Kidney tubule cell (primary cell): ENCODE measurements at places on chromosomes 11 and 22.
A peak's percentile ranks its signal among the peaks of the same experiment; 100 is the strongest.

DNA sequence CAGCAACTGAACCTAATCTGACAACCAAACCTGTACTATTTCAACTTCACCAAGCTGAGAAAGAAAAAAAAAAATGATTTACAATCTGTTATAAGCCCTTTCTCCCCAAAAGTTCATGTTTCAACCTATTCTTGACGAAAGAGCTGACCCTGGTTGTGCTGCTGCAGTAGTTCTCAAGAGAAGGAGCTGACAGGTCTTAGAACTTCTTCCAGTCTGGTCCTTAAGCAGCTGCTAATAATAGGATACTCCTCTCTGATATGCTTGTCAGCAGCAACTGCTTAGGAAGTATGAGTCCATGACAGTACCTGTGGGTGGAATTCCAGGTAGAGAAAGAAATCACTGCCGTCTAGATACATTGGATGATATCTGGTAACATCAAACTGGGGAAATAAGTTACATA, 735.1 kb upstream of the CCDC90B start:
- no peak for DNase-seq

DNA sequence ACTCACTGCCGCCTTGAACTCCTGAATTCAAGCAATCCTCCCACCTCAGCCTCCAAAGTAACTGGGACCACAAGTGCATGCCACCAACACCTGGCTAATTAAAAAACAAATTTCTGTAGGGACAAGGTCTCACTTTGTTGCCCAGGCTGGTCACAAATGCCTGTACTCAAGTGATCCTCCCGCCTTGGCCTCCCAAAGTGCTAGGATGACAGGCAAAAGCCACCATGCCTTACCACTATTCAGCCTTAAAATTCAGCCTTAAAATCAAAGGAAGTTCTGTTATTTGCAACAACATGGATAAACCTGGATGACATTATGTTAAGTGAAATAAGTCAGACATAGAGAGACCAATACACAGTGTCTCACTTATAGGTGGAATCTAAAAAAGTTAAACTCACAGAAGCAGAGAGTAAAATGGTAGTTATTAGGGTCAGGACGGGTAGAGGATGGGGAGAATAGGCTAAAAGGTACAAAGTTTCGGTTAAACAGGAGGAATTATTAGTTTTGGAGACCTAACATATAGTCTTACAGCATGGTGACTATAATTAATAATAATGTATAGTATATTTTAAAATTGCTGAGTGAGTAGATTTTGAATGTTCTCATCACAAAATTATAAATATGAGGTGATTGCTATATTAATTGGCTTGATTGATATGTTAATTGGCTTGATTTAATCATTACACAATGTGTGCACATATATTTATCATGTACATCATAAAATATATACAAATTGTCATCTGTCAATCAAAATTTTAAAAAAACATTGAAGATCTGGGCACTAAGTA, 6.2 kb upstream of the ZNF280A start:
- no peak for DNase-seq

- DNase-seq = no peak
Observed at GRCh38 chr11:127609025-127609773, 608.6 kb upstream of the KIRREL3 start.

DNA sequence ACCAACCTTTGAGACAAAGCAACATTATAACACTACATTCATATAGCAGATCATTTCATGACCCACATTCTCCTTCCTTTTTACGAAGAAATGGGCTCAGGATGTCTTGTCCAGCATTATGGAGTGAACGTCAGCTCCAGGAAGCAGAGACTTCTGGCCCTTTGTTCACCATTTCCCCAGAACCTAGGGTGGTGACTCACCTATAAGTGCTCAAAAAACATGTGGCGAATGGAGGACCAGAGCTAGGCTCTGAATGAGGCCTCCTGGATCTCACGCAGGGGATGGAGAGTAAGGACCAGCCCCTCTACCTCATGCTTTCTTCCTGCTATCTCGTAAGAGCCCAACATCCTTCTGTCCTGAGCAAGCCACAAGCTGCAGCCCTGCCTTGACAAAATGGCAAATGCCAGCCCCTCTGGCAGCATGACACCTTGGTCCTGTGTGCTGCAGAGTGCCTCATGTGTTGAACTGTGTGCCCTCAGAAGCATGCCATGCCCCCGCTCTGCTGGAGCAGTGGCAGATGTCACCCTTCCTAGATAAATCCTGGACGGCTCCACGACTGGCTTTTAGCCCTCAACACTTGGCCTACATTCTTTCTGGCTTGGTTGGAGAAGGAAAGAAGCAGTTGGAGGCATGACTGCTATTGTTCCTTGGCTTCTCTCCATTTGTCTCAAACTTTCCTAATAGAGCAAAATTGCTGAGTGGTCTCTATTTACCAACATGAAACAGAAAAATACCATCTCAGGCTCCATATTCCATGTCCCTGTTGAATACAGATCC, 6.5 kb upstream of the ST3GAL4 start:
- DNase-seq = no peak

GRCh38 chr22:40434745-40435144, 64.4 kb downstream of the SGSM3 start:
- DNase-seq = no peak

- DNase-seq = peak; percentile 9
Observed at GRCh38 chr11:25838918-25839625, 492.9 kb upstream of the ANO3 start.

DNA sequence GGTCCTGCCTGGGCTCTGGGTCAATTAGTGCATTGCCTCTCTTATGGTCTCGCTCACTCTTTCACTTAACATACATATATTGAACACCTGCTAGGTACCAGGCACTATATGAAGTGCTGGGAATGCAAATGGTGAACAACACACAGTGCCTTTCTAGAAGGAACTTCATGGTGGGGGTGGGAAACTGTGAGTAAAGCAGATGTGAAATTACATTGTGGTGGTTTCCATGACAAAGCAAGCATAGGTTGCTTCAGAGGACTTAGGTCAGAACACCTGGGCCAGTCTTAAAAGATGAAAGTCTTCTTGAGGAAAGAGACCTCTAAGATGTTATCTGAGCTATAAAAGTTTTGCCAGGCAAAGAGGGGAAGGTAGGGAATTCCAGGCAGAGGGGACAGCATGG, 231.3 kb downstream of the BUD13 start:
- no peak for DNase-seq

GRCh38 chr22:24323233-24323632, 52.6 kb downstream of the SPECC1L start:
- DNase-seq = no peak

- DNase-seq = no peak
Observed at GRCh38 chr11:3660960-3661359, 10.2 kb downstream of the CHRNA10 start.

GRCh38 chr11:11122749-11123148, 230.3 kb downstream of the CSNK2A3 start:
- no peak for DNase-seq

DNA sequence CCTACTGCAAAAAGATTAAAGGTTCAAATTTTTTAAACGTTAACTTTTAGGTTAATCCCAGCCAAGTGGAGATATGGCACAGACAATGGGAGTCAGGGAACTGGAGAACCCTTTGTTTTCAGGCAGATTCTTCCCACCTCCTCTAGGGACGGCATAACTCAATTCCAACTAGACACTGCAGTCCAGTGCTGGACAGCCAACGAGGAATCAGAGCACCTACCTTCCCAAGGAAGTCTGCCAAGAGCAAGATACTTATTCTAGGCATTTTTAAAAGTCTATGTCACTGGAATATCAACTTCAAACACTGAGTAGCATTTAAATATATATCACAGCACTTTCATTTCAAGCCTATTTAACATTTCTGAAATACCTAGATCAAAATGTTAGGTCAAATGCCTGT, 7.3 kb downstream of the CADM1 start:
- DNase-seq = no peak

DNA sequence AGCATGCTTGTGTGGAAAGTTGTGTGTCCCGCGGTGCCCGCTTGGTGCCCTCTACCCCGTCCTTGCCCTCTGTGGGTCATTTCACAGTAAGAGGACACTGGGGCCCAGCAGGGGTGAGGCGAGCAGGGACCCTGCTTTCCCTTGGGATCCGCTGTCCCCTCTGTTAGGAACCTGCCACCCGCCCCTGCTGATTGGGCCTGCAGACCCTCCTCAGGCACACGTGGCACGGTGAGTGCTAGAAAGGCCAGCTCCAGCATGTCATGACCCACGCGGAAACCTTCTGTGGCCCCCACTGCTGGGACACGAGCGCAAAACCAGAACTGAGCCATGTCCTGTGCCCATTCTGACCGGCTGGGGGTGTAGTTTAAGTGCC, 353.1 kb downstream of the TBC1D22A start:
- no peak for DNase-seq

GRCh38 chr11:123838659-123839058, 32.5 kb upstream of the OR6M1 start:
- no peak for DNase-seq

DNA sequence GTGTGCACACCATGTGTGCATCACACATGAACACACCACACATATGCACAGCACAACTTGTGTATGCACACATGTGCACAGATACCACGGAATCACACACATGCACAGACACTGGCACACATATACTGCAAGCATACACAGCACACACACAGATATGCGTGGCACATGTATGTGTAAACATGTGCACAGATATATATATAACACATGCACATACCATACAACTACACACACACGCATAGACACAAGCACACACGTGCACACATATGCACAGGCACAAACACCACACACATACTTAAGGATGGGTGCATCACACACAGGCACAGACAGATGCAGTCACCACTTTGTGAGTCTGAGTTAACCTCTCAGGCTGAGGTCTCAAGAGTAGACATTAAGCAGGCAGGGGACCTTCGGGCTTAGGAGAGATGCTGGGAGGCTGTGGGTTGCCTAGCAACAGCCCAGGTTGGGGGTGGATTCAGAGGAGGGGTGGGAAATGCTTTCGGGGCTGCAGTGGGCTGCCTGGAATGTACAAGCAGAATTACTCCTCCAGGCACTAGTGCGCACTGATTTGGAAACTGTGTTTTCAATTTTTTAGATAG, 82.9 kb downstream of the MYO18B start:
- DNase-seq = no peak
